CD4-positive, alpha-beta T cell treated with Interleukin-21 for 1 hour (primary cell): ENCODE measurements at places on chromosomes 12 and 14.
A peak's percentile ranks its signal among the peaks of the same experiment; 100 is the strongest.

DNA sequence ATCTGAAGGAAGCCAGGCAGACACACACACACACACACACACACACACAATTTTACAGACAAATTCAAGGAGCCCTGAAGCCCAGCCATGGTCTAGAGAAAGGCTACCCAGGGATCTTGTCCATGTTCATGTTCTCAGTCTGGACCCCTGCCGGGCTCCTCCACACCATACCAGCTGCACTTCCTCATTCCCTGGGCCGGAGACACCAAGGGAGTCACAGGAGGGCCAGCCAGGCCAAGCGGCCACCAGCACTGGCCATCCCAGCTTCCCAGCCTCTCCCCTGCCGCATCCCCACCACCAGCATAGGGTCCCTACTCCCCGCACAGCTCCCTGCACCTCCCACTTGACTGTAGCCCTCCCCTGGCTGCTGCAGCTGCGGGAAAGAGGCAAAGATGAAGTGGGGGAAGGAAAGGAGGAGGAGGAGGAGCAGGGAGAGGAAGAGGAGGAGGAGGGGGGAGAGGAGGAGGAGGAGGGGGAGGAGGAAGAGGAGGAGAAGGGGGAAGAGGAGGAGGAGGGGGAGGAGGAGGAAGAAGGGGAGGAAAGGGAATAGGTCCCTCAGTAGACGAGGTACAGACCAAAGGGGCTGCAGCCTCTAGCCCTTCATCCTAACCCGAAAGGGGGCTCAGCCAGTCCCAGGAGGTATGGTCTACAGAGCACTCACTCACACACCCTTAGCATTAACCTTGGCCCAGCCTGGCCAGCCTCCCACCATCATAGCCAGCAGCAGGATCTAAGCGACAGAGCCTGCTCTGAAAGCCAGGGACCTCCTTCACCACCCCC is 293.2 kb downstream of the DPF3 start:
- no peak for DNase-seq

GRCh38 chr12:59119676-59120075 is 199.4 kb upstream of the LRIG3 start:
- DNase-seq, result no peak

- DNase-seq, result peak; percentile 3
Observed at GRCh38 chr12:10557329-10557728, 51.6 kb downstream of the EIF2S3B start.

- no peak for DNase-seq
Observed at GRCh38 chr14:99852578-99852977, 59.4 kb downstream of the EML1 start.

GRCh38 chr12:25083211-25083610 is 111.7 kb downstream of the DNAI7 start:
- no peak for DNase-seq

DNA sequence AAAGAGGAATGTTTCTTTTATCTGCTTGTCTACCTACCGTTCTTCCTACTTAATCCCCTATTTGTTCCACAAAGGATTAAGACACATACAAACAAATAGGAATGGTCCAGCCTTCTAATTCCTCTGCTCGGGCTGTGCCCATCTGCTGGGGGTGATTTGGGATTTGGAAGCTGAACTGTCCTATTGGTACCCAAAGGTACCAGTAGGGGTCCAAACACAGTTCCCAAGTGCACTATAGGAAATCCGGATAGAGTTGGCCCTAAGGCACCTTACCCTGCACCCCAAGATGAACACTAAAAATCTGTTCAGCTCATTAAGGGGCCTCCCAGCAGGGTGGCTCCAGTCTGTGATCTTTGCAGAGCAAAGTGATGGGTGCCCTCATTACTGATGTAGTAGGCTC is 566.9 kb downstream of the NRXN3 start:
- DNase-seq, result no peak

DNA sequence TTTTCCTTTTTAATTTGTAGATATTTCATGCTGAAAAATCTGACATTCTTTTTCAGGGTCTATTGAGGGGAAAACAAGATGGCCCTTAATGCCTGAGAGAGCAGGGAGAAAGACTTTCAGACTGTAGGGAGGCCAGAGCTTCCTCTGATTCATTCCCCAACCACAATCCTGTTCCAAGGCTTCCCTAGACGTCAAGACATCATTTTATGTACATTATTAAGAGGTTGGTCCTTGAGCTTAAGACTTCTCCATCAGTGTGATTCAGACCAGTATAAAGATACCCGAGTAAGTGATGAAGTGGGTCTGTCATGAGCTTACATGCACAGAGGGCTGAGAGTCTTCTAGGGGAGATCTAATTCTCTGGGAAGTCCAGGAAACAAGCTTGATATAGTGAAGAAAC is 57.3 kb downstream of the AVPR1A start:
- DNase-seq, result no peak

DNA sequence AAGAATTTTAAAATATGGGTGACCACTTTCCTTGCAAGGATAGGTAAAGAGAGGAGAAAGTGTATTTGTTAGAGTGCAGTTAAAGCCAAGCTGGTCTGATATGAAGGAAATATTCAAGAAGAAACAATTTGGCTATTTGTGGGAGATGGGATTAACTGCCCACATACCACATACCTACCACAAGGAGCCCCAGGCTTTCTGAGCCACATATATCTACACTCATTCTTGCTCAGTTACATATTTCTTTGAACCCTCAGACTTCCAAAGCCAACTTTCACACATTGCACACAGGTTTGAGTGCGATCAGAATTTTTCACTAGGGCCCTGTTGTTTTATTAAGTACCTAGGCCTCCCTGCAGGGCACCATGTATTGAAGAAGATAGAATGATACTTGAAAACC is 330.2 kb downstream of the ZFP36L1 start:
- DNase-seq, result no peak

GRCh38 chr14:21846227-21846885 is 172.7 kb upstream of the OR4E1 start:
- DNase-seq, result peak; percentile 78

GRCh38 chr14:98018628-98019027 is 1221.4 kb downstream of the VRK1 start:
- DNase-seq, result peak; percentile 29

- DNase-seq, result no peak
Observed at GRCh38 chr14:36243183-36243582, 66.7 kb upstream of the PTCSC3 start.

- no peak for DNase-seq
Observed at GRCh38 chr12:21718944-21719650, 55.4 kb downstream of the KCNJ8 start.

GRCh38 chr14:61861320-61861865 is 99.2 kb downstream of the SNAPC1 start:
- DNase-seq, result no peak

- no peak for DNase-seq
Observed at GRCh38 chr12:131112021-131112420, 158.3 kb downstream of the ADGRD1 start.

GRCh38 chr14:78530078-78530477 is 359.9 kb downstream of the NRXN3 start:
- DNase-seq, result no peak

DNA sequence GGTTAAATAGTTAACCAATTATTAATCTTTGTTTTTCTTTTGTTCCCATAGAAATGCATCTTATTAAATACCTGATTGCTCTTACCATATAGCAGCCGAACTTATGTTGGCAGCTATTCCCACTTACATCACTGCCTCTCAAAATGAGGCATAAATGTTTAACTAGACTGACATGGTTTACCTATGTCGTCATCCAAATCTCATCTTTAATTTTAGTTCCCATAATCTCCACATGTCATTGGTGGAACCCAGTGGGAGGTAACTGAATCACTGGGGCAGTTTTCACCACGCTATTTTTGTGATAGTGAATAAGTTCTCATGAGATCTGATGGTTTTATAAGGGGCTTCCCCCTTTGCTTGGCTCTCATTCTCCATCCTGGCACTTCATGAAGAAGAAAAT is 499.2 kb upstream of the ATP2B1 start:
- no peak for DNase-seq

GRCh38 chr14:61582815-61583214 is 112.5 kb upstream of the HIF1A start:
- no peak for DNase-seq
